ENCODE measurements at places on chromosomes 2 and 18. TPM values are rescaled to one million over a fixed set of nuclear protein-coding genes. Genes with fewer than 3 reads are reported as not detected.

DNA sequence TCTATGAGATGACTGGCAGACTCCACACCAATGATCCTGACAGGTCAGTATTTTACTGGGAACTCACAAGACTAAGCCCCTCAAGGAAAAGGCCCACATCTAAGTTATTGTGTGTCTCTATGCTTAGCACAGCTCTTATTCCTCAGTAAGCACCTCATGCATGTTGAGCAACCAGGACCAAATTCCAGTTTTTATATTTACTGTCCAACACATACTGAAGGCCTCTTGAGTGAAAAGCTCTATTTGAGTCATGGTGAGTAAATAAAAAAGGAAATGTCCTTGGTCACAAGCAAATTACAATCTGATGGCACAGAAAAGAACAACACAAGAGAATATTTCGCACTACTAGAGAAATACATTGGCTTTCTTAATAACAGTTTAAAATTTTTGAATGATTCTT lies 87.9 kb upstream of the ETAA1 start:
- DNase-seq, result no peak
- H3K27ac ChIP-seq, result no peak overlapping the region
- peaks cover 2% of the 10 kb centered on the region for H3K27me3 ChIP-seq
- no peaks in the 10 kb centered on the region for H3K36me3 ChIP-seq
- H3K4me3 ChIP-seq, result no peak overlapping the region

The COL6A3 gene
- 0.03 TPM for total RNA-seq

The MYO1B gene
- total RNA-seq, result 3.4 TPM

The ATP6V1B1 gene
- not detected for total RNA-seq

DNA sequence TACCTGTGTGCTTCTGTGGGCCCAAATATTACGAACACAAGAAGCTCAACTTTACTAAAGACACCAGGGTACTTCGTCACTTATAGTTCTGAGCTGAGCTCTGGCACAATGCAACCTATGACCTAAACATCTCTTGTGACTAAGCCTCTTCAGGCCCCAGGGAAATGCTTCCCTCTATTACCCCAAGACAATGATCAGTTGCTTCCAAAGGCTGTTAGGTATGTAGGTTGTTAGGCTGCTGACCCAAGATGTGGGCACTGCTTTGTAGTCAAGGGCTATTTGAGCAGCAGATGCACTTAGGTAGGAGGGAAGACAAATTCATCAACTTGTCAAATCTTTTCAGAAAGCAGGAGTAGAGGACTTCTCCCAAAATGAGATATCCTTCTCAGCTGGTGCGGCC lies 640.1 kb downstream of the EPHA4 start:
- H3K27ac ChIP-seq, result no peak overlapping the region
- no peaks in the 10 kb centered on the region for H3K4me1 ChIP-seq
- no peak overlapping the region for H3K4me3 ChIP-seq
- no peaks in the 10 kb centered on the region for H3K27me3 ChIP-seq
- no peaks in the 10 kb centered on the region for H3K36me3 ChIP-seq

The HOXD8 gene
- total RNA-seq, result not detected

GRCh38 chr2:118077636-118078247 lies 10.5 kb upstream of the INSIG2 start:
- no peaks in the 10 kb centered on the region for H3K4me1 ChIP-seq
- no peak overlapping the region for H3K27ac ChIP-seq
- no peaks in the 10 kb centered on the region for H3K36me3 ChIP-seq
- DNase-seq, result no peak

The TEX44 gene
- total RNA-seq, result not detected

- H3K27me3 ChIP-seq, result no peaks in the 10 kb centered on the region
- H3K4me1 ChIP-seq, result peaks cover 2% of the 10 kb centered on the region
- DNase-seq, result no peak
- H3K4me3 ChIP-seq, result no peak overlapping the region
- H3K27ac ChIP-seq, result no peak overlapping the region
Measured at GRCh38 chr2:43267381-43267780, 41.0 kb upstream of the ZFP36L2 start.

DNA sequence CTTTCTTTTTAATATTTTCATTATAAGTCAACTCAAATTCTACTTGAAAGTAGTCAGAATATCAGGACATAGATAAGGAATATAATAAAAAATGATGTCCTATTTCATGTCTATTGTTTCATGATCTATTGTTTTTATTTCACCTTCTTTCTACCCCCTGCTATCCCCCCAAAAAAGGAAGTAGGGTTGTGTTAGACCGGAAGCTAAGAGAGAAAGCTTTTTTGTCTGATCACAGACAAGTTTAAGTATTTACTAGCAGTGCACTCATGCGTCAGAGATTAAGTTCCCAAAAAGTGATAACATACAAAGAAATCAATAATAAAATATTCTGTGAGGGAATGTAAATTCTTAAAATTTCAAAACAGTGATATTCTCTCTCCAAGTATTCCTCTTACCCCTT lies 447.1 kb upstream of the CNTNAP5 start:
- no peak for DNase-seq
- no peak overlapping the region for H3K4me3 ChIP-seq
- H3K27me3 ChIP-seq, result no peaks in the 10 kb centered on the region
- no peaks in the 10 kb centered on the region for H3K36me3 ChIP-seq
- H3K4me1 ChIP-seq, result no peaks in the 10 kb centered on the region

GRCh38 chr2:174344716-174345461 lies 10.1 kb downstream of the SP9 start:
- no peak overlapping the region for H3K27ac ChIP-seq
- peaks cover 33% of the 10 kb centered on the region for H3K4me1 ChIP-seq
- H3K36me3 ChIP-seq, result peaks cover 12% of the 10 kb centered on the region

- DNase-seq, result no peak
- H3K36me3 ChIP-seq, result peaks cover 9% of the 10 kb centered on the region
- peaks cover 47% of the 10 kb centered on the region for H3K4me1 ChIP-seq
- peak overlapping the region; percentile 63 for H3K4me3 ChIP-seq
- no peaks in the 10 kb centered on the region for H3K27me3 ChIP-seq
- H3K27ac ChIP-seq, result peak overlapping the region; percentile 81
Measured at GRCh38 chr2:46534589-46534988, 55.2 kb downstream of the TMEM247 start.

The RUFY4 gene
- 0.81 TPM for total RNA-seq

DNA sequence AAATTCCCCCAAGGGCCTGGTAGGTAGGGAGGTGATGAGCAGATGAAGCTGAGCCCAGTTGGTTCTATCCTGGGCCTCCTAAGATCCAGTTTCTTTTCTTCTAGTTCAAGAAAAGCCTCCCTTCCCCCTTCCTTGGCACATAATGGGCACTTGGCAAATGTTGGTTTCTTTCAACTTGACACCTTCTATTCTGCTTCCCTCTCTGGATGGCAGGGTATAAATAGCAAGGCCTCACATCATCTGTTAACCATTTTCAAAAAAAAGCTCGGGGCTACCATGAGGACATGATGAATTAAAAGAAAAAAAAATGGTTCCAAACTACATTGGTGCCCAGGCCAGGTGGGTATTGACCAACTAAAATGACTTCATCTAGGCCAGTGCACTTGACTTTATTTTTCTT lies 29.9 kb downstream of the CTAGE1 start:
- no peak overlapping the region for H3K4me3 ChIP-seq
- H3K36me3 ChIP-seq, result no peaks in the 10 kb centered on the region
- no peak for DNase-seq
- H3K27me3 ChIP-seq, result no peaks in the 10 kb centered on the region
- no peak overlapping the region for H3K27ac ChIP-seq

DNA sequence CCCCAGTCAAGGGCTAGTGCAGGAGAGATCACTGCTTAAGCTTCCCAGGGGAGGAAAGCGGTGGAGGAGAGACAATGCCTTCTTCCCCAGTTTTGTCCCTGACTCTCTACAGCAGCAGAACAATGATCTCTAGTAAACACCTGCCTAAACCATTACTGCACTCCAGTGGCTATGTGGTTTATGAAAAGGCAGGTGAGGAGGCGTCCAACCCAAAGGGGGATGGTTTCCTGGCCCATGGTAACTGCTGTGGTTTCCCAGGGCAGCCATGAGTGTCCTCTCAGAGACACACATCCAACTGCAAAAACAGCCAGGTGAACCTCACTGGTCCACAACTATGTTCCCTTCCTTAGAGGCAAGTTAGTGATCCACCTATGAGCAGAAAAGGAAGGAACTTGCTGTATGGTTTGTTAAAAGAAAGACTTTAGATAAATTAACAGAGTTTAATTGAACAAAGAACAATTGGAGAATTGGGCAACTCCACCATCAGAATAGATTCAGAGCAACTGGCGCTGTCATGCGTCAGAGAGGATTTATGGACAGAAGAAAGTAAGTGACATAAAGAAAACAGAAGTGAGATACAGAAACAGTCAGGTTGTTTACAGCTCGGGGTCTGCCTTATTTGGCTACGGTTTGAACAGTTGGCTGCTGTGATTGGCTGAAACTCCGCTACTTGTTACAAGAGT lies 4.8 kb upstream of the TTC39C start:
- H3K4me1 ChIP-seq, result peaks cover 63% of the 10 kb centered on the region
- no peaks in the 10 kb centered on the region for H3K36me3 ChIP-seq
- H3K27ac ChIP-seq, result peak overlapping the region; percentile 82
- no peaks in the 10 kb centered on the region for H3K27me3 ChIP-seq
- DNase-seq, result peak; percentile 70
- peak overlapping the region; percentile 49 for H3K4me3 ChIP-seq

GRCh38 chr2:114859726-114860510 lies 417.5 kb downstream of the DPP10 start:
- H3K27ac ChIP-seq, result no peak overlapping the region
- no peak for DNase-seq
- H3K4me3 ChIP-seq, result no peak overlapping the region
- no peaks in the 10 kb centered on the region for H3K4me1 ChIP-seq

The ZBTB14 gene
- 24.2 TPM for total RNA-seq

DNA sequence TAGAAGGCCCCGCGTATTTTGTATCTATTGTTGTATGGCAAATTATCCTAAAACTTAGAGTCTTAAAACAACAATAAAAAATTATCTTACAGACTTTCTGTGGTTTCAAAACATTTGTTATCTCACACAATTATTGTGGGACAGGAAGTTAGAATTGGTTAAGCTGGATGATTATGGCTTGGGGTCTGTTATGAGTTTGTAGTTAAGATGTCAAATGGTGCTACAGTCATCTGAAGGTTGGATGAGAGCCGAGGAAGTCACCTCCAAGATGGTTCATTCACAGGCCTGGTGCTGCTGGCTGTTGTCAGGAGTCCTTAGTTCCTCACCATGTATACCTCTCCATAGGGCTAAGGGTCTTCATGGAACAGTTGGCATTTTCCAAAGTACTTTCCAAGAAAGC lies 175.6 kb upstream of the FANCL start:
- no peak for DNase-seq
- no peak overlapping the region for H3K4me3 ChIP-seq
- H3K36me3 ChIP-seq, result no peaks in the 10 kb centered on the region
- H3K27me3 ChIP-seq, result peaks cover 5% of the 10 kb centered on the region
- H3K27ac ChIP-seq, result no peak overlapping the region

DNA sequence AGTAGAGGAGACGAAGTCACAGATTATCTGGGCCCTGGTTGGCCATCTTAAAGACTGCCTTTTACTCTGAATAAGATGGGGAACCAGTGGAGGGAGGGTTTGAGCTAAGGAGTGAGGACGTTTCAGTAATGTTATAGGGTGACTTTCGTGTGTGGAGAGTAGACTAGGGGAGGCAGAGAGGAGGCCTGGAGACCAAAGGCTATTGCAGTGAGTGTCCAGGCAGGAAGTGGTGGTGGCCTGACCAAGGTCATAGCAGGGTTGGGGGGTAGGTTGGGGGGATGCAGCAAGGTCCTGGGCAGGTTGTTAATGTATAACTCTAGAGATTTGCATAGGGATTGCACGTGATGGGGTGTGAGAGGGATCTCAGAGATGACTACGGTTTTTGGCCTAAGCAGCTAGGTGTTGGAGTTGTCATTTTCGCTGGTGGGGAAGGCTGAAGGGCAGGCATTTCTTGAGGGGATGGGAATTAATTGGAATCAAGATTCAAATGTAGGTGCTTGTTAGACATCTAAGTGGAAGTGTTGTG lies 4.9 kb downstream of the CEP192 start:
- H3K36me3 ChIP-seq, result peaks cover 17% of the 10 kb centered on the region
- no peaks in the 10 kb centered on the region for H3K27me3 ChIP-seq
- peaks cover 15% of the 10 kb centered on the region for H3K4me1 ChIP-seq
- no peak overlapping the region for H3K4me3 ChIP-seq

The IL1RN gene
- total RNA-seq, result not detected

GRCh38 chr2:144461308-144461766 lies 58.6 kb downstream of the ZEB2 start:
- peaks cover 17% of the 10 kb centered on the region for H3K4me1 ChIP-seq
- no peak for DNase-seq
- H3K4me3 ChIP-seq, result no peak overlapping the region
- no peaks in the 10 kb centered on the region for H3K27me3 ChIP-seq
- no peaks in the 10 kb centered on the region for H3K36me3 ChIP-seq

- no peak overlapping the region for H3K4me3 ChIP-seq
- no peak overlapping the region for H3K27ac ChIP-seq
- H3K27me3 ChIP-seq, result peaks cover 3% of the 10 kb centered on the region
- no peak for DNase-seq
Measured at GRCh38 chr2:20474757-20475566, 28.1 kb downstream of the RHOB start.

- H3K36me3 ChIP-seq, result peaks cover 11% of the 10 kb centered on the region
- peaks cover 11% of the 10 kb centered on the region for H3K4me1 ChIP-seq
- H3K27ac ChIP-seq, result no peak overlapping the region
- no peak overlapping the region for H3K4me3 ChIP-seq
- DNase-seq, result no peak
Measured at GRCh38 chr18:57425096-57425495, 10.1 kb upstream of the ONECUT2 start.

DNA sequence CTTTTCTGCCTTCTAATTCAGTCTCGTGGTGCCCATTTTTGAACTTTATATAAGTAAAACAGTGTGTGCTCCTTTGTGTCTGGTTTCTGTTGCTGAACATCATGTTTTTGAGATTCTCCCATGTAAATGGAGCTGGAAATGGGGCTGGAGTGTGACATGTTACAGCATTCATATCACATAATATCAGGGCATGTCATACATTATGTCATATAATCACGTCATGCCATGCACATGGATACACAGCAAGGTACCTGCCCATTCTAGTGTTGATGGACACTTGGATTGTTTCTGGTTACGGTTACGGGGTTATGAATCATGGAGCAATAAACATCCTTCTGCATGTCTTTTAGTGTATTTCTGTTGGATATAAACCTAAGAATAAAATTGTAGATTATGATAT lies 117.1 kb upstream of the MYT1L start:
- no peak overlapping the region for H3K4me3 ChIP-seq
- H3K4me1 ChIP-seq, result no peaks in the 10 kb centered on the region
- H3K27me3 ChIP-seq, result no peaks in the 10 kb centered on the region
- no peak for DNase-seq

DNA sequence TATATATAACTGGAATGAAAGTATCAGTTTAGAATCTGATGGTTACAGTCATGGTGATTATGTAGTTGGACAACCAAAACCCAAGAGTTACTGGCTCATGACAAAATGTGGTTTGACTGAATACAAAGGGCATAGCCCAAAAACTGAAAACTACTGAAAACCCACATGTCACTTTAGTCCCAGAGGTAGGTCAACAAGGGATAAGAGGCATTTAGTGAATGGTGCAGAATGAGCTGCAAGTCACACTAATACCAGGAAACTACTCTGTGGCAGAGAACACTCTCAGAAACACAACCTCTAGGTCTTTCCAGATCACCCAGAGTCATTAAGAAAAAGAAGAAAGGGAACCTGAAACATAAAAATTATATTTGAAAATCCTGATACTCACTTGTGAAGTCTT lies 154.5 kb downstream of the AGPS start:
- no peak overlapping the region for H3K4me3 ChIP-seq
- peaks cover 11% of the 10 kb centered on the region for H3K36me3 ChIP-seq
- peaks cover 27% of the 10 kb centered on the region for H3K4me1 ChIP-seq
- no peak for DNase-seq

The ZAP70 gene
- total RNA-seq, result 268 TPM

The SP140 gene
- 57.5 TPM for total RNA-seq

All from activated CD8-positive, alpha-beta T cell treated with anti-CD3 and anti-CD28 coated beads, Interleukin-2, amount 10 ng/mL, durations not matched to agents 7 days and 5 days (primary cell).